ENCODE measurements at places on chromosomes 3 and 15.

DNA sequence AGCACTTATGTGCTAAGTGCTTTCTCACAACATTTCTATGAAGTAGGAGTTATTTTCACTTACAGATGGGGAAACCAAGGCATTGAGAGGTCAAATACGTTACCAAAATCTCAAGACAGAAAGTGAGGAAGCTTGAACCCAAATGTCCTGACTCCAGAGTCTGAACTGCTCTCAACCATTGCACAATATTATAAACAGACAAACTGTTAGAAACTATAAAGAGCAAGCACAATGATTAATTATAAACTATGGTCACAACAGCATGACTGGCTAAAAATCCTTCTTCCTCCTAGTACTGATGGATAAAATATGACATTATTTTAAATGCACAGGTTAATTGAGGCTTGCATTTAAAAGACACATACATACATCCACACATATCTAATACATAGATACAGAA is 77.9 kb upstream of the ASB14 start:
- no peak for DNase-seq

GRCh38 chr15:50210462-50211157 is 28.6 kb downstream of the SLC27A2 start:
- no peak for DNase-seq

GRCh38 chr15:75620841-75621391 is 4.6 kb downstream of the SNUPN start:
- DNase-seq, result no peak

GRCh38 chr15:36491912-36492311 is 87.5 kb upstream of the CDIN1 start:
- DNase-seq, result no peak

DNA sequence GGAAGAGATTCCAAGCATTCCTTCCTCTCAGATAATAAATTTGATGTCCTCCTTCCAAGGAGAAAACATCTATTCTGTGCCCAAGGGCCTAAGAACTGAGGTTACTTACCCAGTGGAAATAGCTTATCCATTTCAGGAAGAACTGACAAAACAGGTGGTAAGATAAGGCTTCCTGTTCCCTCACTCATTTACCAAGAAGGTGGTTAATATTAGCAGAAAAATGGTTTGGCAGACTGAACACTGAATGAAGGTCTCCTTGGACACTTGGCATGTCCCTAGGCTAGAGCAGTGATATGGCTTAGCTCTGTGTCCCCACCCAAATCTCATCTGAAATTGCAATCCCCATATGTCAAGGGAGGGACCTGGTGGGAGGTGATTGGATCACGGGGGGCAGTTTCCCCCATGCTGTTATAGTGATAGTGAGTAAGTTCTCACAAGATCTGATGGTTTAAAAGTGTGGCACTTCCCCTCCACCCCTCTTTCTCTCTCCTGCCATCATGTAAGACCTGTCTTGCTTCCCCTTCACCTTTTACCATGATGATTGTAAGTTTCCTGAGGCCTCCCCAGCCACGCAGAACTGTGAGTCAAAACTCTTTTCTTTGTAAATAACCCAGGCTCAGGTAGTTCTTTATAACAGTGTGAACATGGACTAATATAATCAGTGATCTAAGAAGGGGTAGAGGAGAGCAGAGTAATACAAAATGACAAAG is 127.4 kb downstream of the ST8SIA2 start:
- no peak for DNase-seq

DNA sequence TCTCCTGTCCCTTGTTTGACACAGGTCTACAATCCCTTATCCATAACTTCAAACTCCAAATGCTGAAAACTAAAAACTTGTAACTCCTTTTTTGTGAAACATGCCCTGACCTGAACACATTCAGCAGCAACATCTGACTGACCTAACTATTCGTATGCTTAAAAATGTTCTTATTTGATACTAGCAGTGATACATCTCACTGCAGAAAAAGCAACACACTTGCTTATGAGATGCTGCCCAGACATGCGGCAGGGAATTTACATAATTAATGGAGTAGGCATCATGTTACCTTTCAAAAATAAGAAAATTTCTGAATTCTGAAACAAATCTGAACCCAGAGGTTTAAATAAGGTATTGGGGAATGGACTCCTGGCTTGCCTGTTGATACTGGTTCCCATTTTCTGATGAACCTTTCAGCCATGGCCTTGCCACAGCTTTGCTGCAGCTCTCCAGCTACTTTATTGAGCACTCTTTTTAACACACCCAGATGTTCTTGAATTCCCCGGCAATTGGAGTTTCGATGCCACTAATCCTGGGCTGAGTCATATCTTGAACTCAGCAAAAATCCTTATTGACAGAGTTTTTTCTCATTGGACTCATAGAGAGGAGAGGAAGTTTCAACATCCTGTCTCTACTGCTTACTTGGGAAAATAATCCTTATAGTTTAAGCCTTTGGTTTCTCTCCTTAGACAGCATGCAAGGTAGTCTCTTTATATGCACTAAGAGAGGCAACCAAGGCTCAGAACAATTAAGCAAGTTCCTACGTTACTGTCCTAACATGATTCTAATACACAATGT is 296.6 kb upstream of the LMCD1 start:
- DNase-seq, result no peak

GRCh38 chr3:159620873-159621272 is 367.8 kb upstream of the IL12A start:
- no peak for DNase-seq

DNA sequence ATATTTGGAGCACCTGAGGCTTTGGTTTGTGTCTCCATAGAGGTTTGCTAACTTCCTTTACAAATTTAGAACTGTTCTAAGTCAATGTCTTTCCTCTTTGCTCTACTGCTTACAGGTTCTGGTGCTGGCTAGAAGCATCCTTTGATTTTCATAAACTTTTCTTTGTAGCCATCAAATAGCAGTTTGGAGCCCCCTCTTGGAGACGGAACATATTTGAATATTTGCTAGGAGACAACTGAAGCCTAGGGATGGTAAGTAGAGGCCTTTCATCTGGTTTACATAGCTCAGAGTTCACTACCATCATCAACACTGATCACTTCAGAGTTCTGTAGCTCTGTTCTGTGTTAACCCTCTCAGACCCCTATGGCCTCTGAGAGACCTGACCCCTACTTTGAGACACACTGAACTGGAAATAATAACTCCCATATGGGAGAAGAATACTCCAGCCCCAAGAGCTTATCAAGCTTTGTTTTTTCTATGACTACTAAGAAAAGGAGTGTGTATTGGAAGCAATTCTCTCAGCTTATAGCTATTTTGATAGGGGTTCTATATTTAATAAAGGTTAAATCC is 420.4 kb downstream of the EPHA3 start:
- DNase-seq, result no peak

DNA sequence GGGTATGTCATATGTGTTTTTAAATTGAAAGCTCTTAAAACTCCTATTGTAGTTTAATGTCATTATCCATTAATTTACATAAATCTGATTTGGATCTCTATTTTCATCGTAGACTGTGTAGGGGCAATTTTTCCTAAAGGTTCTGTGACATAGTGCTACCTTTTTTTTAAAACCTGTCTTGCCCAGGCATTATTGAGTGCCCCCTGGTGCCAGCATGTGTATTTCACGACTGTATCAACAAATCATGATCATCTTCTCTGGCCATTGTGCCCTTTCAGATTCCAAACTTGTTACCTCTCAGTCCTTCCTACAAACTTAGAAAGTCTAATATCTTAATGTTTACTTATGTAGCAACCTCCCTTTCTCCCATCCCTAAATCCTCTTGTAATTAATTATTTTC is 97.2 kb upstream of the FLNB start:
- peak; percentile 1 for DNase-seq

DNA sequence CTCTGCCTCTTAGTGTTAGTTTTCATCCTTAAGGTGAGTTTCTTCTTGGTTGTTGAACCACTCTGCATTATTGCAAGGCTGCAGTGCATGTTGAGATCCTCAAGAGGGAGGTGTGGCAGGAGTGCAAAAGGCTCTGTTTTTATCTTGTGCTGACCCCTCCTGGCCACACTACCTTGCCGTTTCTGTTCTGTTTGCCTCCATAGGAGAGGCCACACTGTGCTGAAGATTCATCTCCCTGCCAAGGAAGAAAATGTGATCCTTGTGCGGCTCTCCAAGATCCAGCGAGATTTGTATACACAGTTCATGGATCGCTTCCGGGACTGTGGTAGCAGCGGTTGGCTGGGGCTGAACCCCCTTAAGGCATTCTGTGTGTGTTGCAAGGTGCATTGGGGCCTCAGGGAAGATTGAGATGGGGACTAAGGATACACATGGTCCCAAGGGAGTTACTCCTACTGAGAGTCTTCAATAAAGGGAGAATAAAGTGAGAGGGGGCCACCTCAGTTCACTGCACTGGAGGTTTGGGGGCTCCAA is 33.0 kb upstream of the TEX264 start:
- peak; percentile 3 for DNase-seq

DNA sequence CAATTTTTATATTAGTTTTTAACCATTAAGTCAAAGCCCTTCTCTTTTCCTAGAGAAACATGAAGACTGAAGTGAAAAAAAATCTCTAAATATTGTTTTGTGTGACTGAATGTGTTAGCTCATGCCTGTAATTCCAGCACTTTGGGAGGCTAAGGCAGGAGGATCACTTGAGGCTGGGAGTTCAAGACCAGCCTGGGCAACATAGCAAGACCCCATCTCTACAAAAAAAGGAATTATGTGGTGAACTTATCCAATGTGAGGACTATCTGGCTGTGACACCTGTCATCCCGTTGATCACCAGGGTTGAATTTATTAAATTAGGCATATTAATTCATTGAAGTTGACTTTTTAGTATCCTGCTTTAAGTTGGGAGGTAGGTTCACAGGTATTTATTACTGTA is 13.0 kb downstream of the SMC4 start:
- no peak for DNase-seq

GRCh38 chr15:26841941-26842340 is 24.9 kb upstream of the GABRA5 start:
- no peak for DNase-seq

GRCh38 chr15:51642696-51643095 is 20.1 kb upstream of the DMXL2 start:
- DNase-seq, result no peak

DNA sequence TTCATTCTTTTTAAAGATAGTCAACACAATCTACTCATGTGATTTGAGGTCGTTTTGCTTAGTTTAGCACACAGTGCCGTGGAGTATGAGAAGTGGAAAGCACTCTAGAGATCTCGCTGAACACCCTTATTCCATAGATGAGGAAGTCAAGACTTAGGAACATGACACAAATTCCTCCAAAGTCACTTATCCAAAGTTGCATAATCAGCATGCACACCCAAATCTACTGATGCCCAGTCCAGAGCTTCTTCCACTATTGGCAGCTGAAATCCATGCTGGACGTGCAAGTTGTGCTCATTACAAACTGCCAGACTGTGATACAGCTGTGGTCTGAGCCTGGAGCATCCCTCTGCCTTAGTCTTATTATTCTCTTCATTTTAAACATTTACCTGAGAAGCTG is 83.5 kb upstream of the ZNF280D start:
- no peak for DNase-seq

GRCh38 chr3:124702950-124703349 is 27.3 kb upstream of the UMPS start:
- DNase-seq, result no peak

GRCh38 chr3:194208709-194209108 is 72.8 kb downstream of the HES1 start:
- DNase-seq, result no peak

GRCh38 chr3:148938306-148938705 is 53.0 kb upstream of the GYG1 start:
- DNase-seq, result no peak

DNA sequence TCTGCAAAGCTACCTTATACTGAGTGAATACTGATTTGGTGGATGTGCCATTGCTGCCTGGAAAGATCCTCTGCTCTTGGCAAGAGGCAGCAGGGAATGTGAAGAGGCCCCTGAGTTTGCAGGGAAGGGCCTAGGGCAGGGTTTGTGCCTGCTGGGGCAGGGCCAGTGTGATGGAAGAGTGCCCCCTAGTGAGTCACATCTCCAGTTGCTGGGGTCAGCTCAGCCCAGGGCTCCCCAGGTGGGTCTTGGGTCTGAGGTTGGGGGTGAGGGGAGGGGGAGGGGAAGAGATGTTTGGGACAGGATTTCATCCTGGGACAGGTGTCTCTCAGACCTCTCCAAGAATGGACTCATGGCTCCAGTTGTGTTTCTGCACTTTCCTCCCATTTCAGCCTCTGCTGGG is 4.1 kb upstream of the AMOTL2 start:
- DNase-seq, result no peak

- no peak for DNase-seq
Observed at GRCh38 chr3:147615035-147615434, 205.9 kb downstream of the ZIC1 start.

- DNase-seq, result no peak
Observed at GRCh38 chr3:126194713-126195305, 14.4 kb upstream of the ALDH1L1 start.

- DNase-seq, result no peak
Observed at GRCh38 chr3:141557961-141558706, 71.3 kb downstream of the RASA2 start.

DNA sequence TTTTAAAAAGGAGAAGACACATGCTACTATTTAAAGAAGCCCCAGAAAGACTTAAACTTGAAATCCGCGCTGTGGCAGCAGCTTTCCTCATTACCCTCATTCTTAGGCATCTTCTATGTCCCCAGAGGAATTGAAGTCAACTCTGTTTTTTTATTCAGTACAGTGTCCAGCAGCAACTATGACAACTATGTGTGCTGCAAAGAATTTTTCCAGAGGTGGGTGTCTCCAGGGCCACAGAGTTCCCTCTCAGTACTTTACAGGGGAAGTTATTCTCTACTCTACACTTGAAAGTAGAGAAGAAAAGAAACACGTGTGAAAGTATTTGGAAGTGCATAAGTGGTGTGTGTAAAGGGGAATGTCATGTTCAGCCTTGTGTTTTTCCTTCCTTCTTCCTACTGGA is 32.0 kb downstream of the GATM start:
- no peak for DNase-seq

DNA sequence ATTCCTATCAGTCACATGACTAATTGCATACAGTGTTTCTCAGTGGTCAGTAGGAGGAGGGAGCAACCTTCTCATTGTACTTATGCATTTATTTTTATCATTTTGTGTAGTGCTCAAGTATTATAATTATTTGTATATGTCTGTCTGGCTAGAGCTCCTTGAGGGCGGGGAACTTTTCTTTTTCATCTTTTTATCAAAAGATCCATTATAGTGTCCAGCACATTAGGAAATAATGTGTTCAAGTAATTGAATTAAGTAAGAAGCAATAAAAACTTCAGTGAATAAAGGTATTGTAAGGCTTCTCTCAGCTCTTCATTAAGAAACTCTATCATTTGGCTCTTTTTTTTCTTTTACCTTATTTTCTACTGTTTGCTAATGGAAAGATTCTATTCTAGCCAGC is 18.8 kb downstream of the FGF7 start:
- DNase-seq, result no peak

DNA sequence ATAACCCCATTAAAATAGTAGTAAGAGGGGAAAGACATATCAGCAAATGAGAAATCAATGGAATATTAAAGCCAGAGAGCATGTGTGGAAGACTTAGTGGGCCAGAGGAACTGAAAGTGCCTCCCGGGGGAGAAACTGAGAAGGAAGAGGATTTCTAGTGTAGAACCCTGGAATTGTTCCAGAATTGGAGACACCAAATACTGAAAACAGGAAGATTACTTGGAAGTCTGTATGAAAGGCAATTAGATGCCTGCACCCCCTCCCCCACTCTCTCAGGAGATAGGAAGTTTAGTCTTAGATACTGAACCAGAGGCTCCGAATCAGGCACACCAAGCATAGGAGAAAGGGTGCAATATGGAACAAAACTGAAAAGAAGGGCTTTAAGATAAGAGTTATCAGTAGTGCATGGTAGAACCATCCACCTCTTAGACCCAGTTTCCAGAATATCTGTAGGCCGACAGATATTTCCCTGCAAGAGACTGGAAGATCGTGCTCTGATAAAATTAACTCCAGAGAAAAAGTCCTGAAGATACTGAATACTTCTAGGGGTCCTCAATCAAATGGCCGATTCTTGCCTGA is 32.4 kb downstream of the KLHL18 start:
- DNase-seq, result no peak

Data from stimulated activated CD8-positive, alpha-beta memory T cell treated with anti-CD3 and anti-CD28 coated beads, Interleukin-7, amount 100 ng/mL, for 48 hours (primary cell).